ENCODE measurements at places on chromosomes 4 and X.

DNA sequence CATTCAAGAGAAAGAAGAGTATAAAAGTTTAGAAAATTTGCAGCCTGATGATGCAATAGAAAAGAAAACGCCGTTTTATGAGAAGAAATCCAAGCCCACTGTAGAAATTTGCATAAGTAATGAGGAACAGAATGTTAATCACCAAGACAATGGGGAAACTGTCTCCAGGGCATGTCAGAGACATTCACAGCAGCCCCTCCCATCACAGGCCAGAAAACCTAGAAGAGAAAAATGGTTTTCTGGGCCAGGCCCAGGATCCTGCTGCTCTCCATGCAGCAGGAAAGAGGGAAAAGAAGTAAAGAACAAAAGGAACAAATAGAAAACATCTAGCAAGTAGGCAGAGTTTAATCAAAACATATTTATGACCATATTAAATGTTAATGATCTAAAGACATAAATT lies 119.0 kb downstream of the ANKRD50 start:
- DNase-seq = no peak

DNA sequence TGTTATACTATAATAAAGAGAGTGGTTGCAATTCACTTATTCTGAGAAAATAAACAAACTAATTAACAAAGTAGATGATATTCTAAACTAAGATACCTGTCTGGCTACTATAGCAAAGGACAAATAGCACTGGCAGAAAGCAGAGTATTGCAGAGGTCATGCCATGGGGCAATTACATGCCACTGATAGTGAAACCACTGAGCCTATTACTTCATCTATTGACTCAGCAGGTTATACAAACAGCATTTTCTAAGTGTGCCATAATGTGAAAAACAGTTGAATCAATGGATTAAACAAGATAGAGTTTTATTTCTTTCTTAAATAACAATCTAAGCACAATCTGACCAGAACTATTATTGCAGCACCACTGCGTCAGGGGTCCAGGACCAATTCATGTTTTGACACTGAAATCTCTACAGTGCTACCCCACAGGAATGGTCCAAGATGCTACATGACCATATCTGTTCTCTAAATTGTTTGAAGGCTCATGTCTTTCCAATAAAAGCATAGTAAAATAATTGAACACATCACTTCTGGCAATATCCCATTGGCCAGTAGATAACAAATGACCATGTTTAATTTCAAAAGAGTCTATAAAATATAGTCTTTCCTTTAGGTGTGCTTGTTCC lies 389.5 kb upstream of the GRID2 start:
- no peak for DNase-seq

DNA sequence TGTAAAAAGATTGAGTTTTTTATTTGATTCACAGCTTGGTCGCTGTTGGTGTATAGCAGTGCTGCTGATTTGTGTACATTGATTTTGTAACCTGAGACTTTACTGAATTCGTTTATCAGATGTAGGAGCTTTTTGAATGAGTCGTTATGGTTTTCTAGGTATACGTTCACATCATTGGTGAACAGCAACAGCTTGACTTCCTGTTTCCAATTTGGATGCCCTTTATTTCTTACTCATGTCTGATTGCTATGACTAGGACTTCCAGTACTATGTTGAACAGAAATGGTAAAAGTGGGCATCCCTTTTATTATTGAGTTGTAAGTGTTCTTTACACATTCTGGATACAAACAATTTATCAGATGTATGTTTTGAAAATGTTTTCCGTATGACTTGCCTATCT lies 76.0 kb downstream of the ADGRG4 start:
- DNase-seq = no peak

- DNase-seq = no peak
Observed at GRCh38 chrX:7055386-7056137, 92.0 kb upstream of the STS start.

- DNase-seq = no peak
Observed at GRCh38 chrX:38082309-38082708, 76.0 kb downstream of the SYTL5 start.
